ENCODE measurements at places on chromosomes 3 and 15.
A peak's percentile ranks its signal among the peaks of the same experiment; 100 is the strongest.

GRCh38 chr3:132034097-132034485 lies 723 bp downstream of the CPNE4 start:
- DNase-seq: no peak

GRCh38 chr3:81352867-81353266 lies 408.6 kb downstream of the GBE1 start:
- DNase-seq: no peak

GRCh38 chr3:25027650-25028049 lies 400.4 kb upstream of the RARB start:
- DNase-seq: peak; percentile 37

GRCh38 chr3:15266510-15267376 lies 60.7 kb downstream of the CAPN7 start:
- no peak for DNase-seq

DNA sequence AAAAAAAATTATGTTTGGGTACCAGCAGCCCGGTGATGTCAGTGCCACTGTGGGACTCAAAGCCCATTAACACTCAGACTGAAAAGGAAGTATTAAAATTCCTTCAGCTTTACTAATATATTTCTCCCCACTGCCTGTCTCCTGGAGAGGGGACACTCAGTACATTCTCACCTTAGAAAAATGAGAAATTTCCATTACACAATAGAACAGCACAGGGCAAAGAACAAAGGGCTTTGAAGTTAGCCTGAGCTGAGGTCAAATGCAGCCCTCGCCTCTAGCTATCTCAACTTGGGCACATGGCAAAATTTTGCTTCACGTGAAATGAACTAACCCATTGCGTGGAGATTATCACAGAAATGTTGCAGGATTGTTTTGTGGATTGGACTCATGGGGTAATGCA lies 80.8 kb downstream of the RARB start:
- no peak for DNase-seq

DNA sequence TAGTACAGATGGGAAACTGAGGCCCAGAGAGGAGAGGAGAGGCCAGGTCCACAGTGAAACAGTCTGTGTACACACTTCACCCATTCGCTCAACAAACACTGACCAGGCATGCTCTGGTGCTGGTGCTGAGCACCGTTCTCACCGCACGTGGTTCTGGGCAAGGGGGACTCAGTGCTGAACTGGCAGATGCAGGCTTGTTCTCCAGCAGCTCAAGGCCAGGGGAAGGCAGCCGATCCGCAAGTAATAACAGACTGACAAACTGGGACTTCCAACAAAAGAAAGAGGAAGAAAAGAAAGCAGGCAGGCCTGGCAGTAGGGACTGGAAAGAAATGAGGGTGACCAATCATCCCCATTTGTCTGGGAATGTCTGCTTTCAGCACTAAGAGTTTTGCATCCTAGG lies 25.6 kb upstream of the LINGO1 start:
- DNase-seq: no peak

- no peak for DNase-seq
Observed at GRCh38 chr15:39172380-39173281, 408.2 kb upstream of the THBS1 start.

GRCh38 chr3:108106031-108106430 lies 15.2 kb upstream of the CD47 start:
- no peak for DNase-seq

GRCh38 chr3:133941415-133941821 lies 45.7 kb upstream of the RAB6B start:
- no peak for DNase-seq

DNA sequence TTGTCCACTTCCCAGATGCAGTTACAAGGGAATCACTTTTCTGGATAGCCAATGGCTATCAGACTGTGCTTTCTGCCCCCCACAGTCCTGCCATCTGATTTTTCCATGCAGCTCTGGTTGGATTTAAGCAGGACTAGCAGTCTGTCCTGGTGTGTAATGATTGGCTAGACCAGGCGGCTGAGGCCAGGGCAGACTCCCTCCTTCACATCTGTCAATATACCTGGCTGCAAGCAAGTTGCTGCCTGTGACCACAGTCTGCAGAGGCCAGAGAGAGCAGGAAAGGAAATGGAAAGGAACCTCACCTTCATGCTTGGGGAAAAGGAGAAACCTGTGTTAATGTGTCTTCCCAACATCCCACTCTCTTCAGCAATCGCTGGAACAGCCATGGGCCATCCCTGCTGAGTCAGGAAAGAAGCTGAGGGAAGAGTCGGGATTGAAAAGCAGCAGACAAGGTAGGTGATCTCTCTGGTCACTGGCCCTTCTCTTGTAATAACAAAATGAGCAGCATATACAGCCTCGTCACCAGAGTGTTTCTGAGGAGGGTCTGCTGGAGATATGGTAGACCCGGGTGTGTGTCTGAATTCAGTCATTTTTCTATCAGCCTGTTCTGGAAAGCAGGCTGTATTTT lies 126.7 kb upstream of the PHLDB2 start:
- no peak for DNase-seq

DNA sequence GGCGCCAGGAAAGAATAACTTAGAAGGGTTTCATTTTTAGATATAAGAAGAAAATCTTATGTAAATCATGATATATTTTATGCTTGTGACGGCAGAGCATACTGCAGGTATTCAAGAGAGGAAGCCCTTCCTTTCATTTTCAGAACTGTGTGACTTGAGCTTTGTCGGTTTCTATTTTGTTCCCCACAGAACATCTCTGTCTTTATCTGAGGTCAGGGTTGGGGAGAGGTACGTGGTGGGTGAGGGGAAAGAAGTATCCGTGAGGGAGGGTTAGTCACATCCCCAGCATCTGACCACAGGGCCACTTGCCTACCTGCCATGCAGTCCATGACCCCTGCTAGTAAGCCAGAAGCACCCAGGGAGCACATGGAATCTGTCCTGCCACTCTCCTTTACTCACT lies 126.5 kb downstream of the DGKG start:
- no peak for DNase-seq

DNA sequence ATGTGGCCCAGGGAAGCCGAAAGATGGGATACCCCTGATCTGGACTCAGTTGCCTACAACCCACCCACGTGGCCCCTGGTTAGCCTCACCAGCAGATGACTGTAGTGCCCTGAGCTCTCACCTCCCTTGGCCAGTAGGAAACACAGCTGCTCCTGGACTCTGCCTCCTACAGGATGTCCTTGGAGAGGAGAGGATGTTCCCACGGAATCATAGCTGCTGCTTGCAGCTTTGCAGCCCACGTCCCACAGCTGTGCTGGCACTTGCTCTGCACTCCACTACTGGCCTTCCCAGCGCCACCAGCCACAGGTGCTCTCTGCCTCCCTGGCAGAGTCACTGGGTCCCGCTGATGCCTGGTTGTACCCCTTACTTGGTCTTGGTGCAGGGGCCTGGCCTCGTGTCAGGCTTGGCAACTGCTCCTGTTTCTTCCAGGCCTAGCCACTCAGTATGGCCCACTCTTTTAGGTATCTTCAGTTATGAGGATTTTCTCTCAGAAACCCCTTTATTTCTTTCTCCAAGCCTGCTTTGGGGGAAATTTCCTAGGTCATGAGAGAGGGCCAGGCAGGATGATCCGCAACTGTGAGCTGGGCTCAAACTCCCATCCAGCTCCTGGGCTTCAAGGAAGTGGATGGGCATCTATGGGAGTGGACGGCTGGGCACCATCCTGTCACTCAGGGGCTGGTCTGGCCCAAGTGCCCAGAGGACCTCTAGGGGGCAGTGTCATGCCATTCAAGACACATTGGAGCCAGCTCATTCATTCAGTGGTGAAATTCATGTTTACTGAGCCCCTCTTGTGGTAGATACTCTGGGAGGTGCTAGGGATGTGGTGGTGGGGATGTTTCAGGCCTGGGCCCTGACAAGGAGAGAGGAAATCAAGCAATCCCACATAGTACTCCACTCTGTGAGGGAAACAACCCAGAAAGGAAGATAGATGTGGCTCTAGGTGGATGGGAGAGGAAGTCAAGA lies 16.2 kb upstream of the VILL start:
- DNase-seq: peak; percentile 4

DNA sequence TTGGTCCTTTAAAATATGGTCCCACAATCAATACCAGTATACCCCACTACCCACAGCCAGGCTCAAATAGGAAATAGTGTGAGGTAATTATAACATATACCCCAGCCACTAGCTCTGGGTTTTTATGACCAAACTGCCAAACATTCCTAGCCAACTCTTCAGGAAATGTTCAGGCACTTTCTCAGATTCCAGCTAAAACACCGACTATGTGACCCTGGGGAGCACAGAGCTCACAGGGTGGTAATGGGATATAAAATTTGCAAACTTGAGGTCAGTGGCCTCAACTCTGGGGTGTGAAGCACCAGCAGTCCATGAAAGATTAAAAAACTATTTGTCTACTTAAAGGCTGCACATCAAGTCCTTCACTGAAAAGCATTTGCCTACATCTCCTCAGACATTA lies 12.9 kb downstream of the FBN1 start:
- DNase-seq: no peak

Data from NCI-H2227 treated with DMSO at 0.1 percent for 48 hours (cell line).